ENCODE measurements at places on chromosomes 6 and 20.

- DNase-seq = no peak
These were observed 580.0 kb upstream of the ZNF337 start for GRCh38 chr20:26276554-26277210.

GRCh38 chr20:63957690-63958441, 1.6 kb upstream of the UCKL1 start:
- DNase-seq = no peak

- no peak for DNase-seq
These were observed 17.7 kb downstream of the TPBG start for GRCh38 chr6:82381278-82381677.

- no peak for DNase-seq
These were observed 926.6 kb downstream of the TBC1D32 start for GRCh38 chr6:120407696-120408095.

DNA sequence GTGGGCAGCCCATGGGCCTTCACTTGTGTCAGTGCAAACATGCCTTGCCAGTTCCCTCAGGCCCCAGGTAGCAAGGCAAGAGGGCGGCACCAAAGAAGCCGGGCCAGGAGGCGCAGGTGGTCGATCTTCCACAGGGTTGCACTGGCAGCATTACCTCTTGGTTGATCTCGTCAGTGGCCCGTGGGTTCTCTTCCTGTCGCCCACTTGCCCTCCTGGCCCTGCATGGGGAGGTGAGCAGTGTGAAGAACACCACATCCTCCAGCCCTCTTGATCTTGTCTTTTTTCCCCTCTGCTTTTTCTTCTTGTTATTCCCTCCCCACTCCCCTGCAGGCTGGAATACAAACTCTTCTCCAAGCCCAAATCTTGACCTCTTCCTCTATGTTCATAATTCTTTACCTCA, 3.0 kb upstream of the CST11 start:
- DNase-seq = no peak

GRCh38 chr20:823574-823902, 10.0 kb upstream of the FAM110A start:
- no peak for DNase-seq

DNA sequence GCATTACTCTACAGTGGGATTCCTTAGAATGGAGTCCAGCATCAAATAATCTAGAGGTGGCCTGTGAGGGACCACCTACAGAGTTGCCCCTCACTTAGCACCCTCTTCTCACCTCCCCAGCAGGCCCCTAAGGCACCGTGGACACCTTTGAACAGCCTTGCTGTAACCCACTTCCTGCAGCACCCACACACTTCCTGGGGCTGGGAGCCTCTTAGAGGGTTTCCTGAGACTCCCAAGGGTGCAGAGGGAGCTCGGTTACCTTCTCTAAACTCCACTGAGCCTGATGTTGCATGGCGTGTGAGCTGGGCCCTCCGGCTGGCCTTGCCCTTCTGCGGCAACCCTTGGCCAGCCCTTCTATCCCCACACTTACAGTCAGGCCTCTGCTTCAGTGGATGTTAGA, 7.3 kb upstream of the SIRPG start:
- DNase-seq = no peak

GRCh38 chr6:23754197-23754596, 371.8 kb upstream of the NRSN1 start:
- no peak for DNase-seq

DNA sequence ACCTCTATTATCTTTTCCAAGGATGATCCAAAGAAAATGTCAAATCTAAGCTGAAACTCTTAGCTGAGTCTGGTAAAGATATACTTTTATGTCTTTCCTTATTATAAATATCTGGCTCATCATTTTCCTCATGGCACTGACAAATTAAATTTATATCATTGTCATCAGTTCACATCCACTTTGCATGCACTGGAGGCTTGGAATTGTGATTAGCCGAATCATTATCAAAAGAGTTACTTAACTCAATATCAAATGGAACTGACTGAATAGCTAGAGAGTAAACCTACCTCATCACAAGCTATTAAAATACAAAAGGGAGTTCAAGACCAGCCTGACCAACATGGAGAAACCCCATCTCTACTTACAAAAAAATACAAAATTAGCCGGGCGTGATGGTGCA, 713.9 kb upstream of the MARCKS start:
- no peak for DNase-seq

- no peak for DNase-seq
These were observed 64.9 kb downstream of the LAMA4 start for GRCh38 chr6:112189494-112189893.

- DNase-seq = no peak
These were observed 56.0 kb downstream of the RIN2 start for GRCh38 chr20:19813846-19814640.

All from stimulated activated CD4-positive, alpha-beta T cell treated with anti-CD3 and anti-CD28 coated beads, TNF-alpha, amount 100 ng/mL, for 24 hours (primary cell).